Pancreas (tissue), 10 donors: ENCODE measurements at places on chromosomes 13 and 19. TPM values are rescaled to one million over a fixed set of nuclear protein-coding genes. Genes with fewer than 3 reads are reported as not detected.

GRCh38 chr13:34931572-34931971, 10.5 kb upstream of the NBEA start:
- H3K4me3 ChIP-seq = no peak overlapping the region
- no peaks in the 10 kb centered on the region for H3K4me1 ChIP-seq
- DNase-seq = no peak
- no peak overlapping the region for H3K27ac ChIP-seq
- H3K27me3 ChIP-seq = no peaks in the 10 kb centered on the region
- H3K36me3 ChIP-seq = no peaks in the 10 kb centered on the region

- H3K4me1 ChIP-seq = no peaks in the 10 kb centered on the region
- H3K4me3 ChIP-seq = no peak overlapping the region
- no peaks in the 10 kb centered on the region for H3K36me3 ChIP-seq
- DNase-seq = no peak
These were observed 29.2 kb downstream of the TUBA3C start for GRCh38 chr13:19152403-19152802.

GRCh38 chr13:53513226-53513625, 484.6 kb downstream of the OLFM4 start:
- H3K4me1 ChIP-seq = no peaks in the 10 kb centered on the region
- no peak overlapping the region for H3K4me3 ChIP-seq
- H3K27ac ChIP-seq = no peak overlapping the region
- DNase-seq = no peak
- no peaks in the 10 kb centered on the region for H3K36me3 ChIP-seq

DNA sequence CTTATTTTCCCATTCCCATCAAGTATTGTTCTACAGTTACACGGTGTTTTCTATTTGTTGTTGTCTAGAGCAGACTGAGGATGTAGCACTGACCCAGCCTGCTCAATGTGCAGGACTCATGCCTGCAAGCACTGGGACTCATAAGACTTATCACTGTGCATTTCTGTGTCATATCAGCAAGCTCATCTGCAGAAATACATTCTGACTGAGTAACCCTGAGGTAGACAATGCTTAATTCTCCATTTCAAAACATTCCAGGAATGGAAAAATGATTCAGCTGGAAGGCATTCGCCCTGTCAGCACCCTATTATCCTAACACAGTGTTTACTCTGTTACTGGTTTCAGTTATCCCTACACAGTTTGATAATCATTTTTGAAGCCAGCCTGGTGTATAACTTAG, 2506.4 kb downstream of the PCDH9 start:
- H3K4me3 ChIP-seq = no peak overlapping the region
- H3K36me3 ChIP-seq = no peaks in the 10 kb centered on the region

GRCh38 chr13:80989241-80989640, 648.3 kb upstream of the SPRY2 start:
- no peak overlapping the region for H3K4me3 ChIP-seq
- H3K27me3 ChIP-seq = no peaks in the 10 kb centered on the region
- H3K4me1 ChIP-seq = no peaks in the 10 kb centered on the region

GRCh38 chr19:27679399-27679798, 1533.6 kb downstream of the UQCRFS1 start:
- no peaks in the 10 kb centered on the region for H3K36me3 ChIP-seq
- H3K4me1 ChIP-seq = no peaks in the 10 kb centered on the region
- DNase-seq = no peak
- H3K4me3 ChIP-seq = no peak overlapping the region

- H3K4me1 ChIP-seq = no peaks in the 10 kb centered on the region
- no peaks in the 10 kb centered on the region for H3K36me3 ChIP-seq
- H3K4me3 ChIP-seq = no peak overlapping the region
These were observed 2.6 kb downstream of the NAPSA start for GRCh38 chr19:50362656-50363424.

- H3K4me1 ChIP-seq = no peaks in the 10 kb centered on the region
- DNase-seq = no peak
- no peak overlapping the region for H3K27ac ChIP-seq
- H3K4me3 ChIP-seq = no peak overlapping the region
- H3K36me3 ChIP-seq = peaks cover 54% of the 10 kb centered on the region
These were observed 10.2 kb upstream of the KPTN start for GRCh38 chr19:47494211-47494547.

DNA sequence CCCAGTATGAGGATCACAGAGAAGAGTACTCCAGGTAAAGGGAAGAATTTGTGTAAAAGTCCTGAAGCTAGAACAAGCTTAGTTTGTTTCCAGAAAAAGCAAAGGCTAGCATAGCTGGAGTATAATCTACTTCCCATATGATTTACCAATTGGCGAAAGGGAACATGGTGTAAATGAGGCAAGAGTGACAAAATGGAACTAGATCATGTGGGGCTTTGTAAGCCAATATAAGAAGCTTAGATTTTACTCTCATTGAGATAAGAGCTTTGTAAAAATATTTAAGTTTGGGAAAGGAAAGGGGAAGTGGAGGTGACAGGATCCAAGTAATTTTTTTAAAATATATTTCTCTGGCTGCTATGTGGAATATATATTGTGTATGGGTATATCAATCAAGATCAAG, 234.9 kb downstream of the KCTD12 start:
- DNase-seq = no peak
- no peaks in the 10 kb centered on the region for H3K27me3 ChIP-seq
- H3K36me3 ChIP-seq = no peaks in the 10 kb centered on the region

DNA sequence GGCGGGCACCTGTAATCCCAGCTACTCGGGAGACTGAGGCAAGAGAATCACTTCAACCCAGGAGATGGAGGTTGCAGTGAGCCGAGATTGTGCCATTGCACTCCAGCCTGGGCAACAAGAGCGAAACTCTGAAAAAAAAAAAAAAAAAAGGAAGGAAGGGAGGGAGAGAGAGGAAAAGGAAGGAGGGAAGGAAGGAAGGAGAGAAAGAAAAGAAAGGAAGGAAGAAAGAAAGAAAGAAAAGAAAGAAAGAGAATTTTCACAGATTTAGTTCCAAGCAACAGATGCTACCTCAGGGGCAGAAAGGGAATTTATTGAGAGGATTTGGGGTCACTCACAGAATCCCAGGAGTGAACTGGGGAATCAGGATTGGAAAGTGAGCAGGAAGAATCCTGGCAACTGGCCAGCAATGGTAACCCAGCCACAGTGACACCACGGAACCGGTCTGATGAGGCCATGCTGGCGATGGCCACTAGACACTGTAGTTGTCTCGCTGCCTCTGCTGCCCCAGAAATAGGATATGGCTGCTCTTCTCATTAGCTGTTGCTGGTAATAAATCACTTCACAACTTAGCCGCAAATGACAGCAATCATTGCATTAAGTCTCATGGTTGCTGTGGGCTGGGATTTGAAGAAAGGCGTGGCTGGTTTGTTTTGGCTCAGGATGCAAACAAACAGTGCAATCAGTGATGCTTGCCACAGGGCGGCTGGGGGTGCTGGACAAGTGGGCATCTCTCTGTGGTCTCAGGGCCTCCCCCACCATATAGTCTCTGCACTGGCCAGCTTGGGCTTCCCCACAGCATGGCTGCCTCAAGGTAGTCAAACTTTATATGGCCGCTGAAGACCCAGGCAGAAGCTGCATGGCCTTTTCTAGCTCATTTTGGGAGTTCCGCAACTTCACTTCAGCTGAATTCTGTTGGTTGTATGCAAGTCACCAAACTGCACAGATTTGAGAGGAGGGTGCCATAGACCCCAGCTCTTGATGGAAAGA, 5.2 kb upstream of the BCAM start:
- H3K27ac ChIP-seq = no peak overlapping the region
- H3K4me1 ChIP-seq = peaks cover 7% of the 10 kb centered on the region
- no peaks in the 10 kb centered on the region for H3K27me3 ChIP-seq
- no peak overlapping the region for H3K4me3 ChIP-seq
- no peak for DNase-seq

- H3K27me3 ChIP-seq = no peaks in the 10 kb centered on the region
- no peaks in the 10 kb centered on the region for H3K36me3 ChIP-seq
- H3K27ac ChIP-seq = no peak overlapping the region
- no peak overlapping the region for H3K4me3 ChIP-seq
- no peaks in the 10 kb centered on the region for H3K4me1 ChIP-seq
- no peak for DNase-seq
These were observed 44.3 kb upstream of the SLC15A1 start for GRCh38 chr13:98796798-98797197.

GRCh38 chr13:42478531-42479156, 95.3 kb upstream of the TNFSF11 start:
- no peak for DNase-seq
- H3K4me1 ChIP-seq = no peaks in the 10 kb centered on the region
- H3K4me3 ChIP-seq = no peak overlapping the region
- no peaks in the 10 kb centered on the region for H3K27me3 ChIP-seq

DNA sequence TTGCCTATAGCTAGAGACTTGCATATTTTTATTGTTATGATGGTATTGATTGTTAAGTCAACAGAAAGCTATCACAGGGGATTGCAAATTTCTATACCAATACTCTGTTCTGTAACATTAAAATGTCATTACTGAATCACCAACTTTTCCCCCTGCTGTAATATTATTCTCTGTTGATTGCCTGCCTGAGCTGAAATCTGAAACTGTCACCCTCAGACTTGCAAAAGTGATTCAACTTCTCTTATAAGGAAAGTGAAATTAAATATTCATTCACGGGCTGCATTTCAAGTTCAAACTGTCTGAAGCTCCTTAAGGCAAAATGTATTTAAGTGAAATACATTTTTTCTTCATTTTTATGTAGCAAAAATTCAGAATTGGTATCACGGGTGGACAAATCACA, 723.2 kb downstream of the PCDH9 start:
- H3K27me3 ChIP-seq = no peaks in the 10 kb centered on the region
- H3K36me3 ChIP-seq = no peaks in the 10 kb centered on the region
- H3K4me3 ChIP-seq = no peak overlapping the region
- no peak overlapping the region for H3K27ac ChIP-seq

DNA sequence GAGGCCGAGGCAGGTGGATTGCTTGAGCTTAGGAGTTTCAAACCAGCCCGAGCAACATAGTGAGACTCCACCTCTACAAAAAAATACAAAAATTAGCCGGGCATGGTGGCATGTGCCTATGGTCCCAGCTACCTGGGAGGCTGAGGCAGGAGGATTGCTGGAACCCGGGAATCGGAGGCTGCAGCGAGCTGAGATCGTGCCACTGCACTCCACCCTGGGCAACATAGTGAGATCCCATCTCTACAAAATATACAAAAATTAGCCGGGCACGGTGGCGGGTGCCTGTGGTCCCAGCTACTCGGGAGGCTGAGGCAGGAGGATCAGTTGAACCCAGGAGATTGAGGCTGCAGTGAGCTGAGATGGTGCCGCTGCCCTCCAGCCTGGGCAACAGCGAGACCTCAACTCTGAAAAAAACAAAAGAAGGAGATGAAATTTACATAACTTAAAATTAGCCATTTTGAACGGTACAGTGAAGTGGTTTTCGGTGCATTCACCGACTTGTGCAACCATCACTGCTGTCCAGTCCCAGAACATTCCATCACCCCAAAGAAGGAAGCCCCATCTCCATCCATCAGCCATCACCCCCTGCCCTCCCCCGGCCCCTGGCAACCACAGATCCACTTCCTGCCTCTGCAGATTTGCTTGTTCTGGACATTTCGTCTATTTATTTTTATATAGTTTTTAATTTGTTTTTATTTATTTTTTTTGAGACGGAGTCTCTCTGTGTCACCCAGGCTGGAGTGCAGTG, 1.6 kb upstream of the AZU1 start:
- H3K4me1 ChIP-seq = no peaks in the 10 kb centered on the region
- DNase-seq = no peak
- no peaks in the 10 kb centered on the region for H3K36me3 ChIP-seq
- H3K27ac ChIP-seq = no peak overlapping the region

DNA sequence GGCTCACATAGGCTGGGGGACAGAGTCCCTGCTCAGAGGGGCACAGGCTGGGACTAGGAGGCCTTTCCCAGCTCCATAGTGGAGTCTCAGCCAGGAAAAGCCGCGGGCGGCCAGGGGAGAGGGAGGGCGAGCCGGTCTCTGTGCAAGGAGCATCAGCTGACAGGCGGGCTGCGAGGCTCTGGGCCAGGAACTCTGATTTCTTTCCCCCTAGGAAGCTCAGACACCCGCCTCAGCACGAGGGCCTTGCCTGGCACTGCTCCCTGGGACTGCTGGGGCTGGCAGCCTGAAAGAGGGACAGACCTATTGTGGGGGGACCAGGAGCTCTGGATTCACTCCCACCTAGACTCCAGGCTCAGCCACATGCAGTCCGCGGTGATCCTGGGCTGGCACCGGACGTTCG, 2.2 kb upstream of the PLK5 start:
- H3K4me3 ChIP-seq = no peak overlapping the region
- H3K27me3 ChIP-seq = peaks cover 4% of the 10 kb centered on the region
- no peaks in the 10 kb centered on the region for H3K4me1 ChIP-seq
- H3K36me3 ChIP-seq = no peaks in the 10 kb centered on the region
- DNase-seq = no peak

DNA sequence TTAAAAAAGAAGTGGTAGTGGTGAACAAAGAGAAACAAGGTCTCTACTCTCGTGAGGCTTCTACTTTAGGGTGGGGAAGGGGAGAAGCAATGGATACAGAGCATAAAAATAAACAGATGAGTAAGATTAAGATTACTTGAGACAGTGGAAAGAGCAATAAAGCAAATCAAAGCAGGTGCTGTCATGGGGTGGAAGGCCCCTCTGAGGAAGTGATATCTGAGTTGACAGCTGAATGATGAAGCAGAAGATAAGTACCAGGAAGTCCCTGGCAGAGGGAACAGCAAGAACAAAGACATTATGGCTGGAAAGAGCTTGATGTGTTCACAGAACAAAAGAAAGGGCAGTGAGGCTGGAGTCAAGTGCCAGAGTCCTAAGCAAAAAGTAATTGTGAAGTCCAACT, 221.8 kb downstream of the ENOX1 start:
- H3K36me3 ChIP-seq = no peaks in the 10 kb centered on the region
- no peak overlapping the region for H3K27ac ChIP-seq

DNA sequence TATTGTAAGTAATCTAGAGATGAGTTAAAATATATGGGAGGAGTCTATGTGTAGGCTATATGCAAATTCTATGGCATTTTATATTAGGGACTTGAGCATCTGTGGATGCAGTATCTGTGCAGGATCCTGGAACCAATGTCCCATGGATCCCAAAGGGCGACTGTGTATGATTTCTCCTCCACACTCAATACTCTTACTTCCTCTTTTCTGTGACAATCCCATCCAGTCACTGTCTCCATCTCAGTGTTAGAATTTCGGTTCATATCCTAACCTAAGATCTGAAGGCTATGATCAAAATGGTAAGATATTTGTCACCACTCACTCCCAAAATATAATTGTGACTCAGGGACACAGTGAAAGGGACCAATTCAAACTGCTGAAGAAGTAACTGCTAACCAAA, 15.1 kb upstream of the ZNF599 start:
- H3K4me1 ChIP-seq = no peaks in the 10 kb centered on the region
- DNase-seq = no peak
- no peak overlapping the region for H3K4me3 ChIP-seq

Gene KLK14
- total RNA-seq = 0.20 TPM

Gene ZNF763
- 3.3 TPM for total RNA-seq

Gene ZFR2
- total RNA-seq = 0.37 TPM

Gene PROZ
- total RNA-seq = not detected

Gene SLC17A7
- not detected for total RNA-seq

Gene NPAS1
- 0.24 TPM for total RNA-seq

Gene SBK3
- total RNA-seq = 0.19 TPM

Gene TNFSF13B
- total RNA-seq = 0.78 TPM

Gene ZNF230
- 1.3 TPM for total RNA-seq

Gene S1PR2
- total RNA-seq = 2.5 TPM

Gene ZNF223
- total RNA-seq = 4.7 TPM

Gene B3GNT3
- total RNA-seq = 2.1 TPM

Gene ZNF729
- total RNA-seq = not detected
